ENCODE measurements at places on chromosomes 6 and 20.

- no peak for DNase-seq
Measured at GRCh38 chr6:44734886-44735629, 347.6 kb downstream of the CDC5L start.

DNA sequence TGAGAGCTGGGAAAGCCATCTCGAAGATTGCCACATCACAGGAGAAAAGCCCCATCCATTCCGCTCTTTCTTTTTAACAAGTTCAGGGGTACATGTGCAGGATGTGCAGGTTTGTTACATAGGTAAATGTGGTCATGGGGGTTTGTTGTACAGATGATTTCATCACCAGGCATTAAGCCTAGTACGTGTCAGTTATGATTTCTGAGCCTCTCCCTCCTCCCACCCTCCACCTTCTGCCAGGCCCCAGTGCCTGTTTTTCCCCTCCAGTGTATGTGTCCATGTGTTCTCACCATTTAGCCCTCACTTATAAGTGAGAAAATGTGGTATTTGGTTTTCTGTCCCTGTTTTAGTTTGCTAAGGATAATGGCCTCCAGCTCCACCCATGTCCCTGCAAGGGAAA is 566.5 kb upstream of the AGPAT4 start:
- no peak for DNase-seq

DNA sequence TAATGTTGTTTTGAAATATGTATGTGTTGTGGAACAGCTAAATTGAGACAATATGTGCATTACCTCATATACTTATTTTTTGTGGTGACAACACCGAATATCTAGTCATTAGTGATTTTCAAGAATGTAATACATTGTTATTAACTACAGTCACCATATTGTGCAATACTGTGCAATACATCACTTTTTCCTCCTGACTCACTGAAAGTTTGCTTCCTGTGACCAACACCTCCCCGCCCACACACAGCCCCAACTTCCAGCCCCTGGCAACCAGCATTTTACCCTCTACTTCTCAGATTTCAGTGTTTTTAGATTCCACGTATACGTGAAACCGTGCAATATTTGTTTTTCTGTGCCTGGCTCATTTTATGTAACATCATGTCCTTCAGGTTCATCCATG is 627.9 kb downstream of the PRKN start:
- DNase-seq = no peak

DNA sequence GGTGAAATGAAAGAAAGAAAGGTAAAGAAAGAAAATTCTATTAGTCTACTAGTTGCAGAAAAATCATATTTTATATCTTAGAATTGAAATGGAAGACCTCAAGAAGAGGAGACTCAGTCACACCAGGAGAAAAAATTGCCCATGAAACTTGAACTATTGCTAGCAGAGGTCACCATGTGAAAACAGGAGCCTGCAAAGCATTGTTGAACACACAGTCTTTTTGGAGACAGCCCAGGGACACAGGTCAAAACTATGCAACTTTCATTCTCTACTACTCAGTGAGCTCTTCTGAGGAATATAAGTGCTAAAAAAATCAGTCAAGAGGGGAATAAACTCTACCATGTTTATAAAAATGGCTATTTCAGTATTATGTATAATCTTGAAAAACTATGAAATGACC is 89.8 kb upstream of the TENT5A start:
- DNase-seq = no peak

DNA sequence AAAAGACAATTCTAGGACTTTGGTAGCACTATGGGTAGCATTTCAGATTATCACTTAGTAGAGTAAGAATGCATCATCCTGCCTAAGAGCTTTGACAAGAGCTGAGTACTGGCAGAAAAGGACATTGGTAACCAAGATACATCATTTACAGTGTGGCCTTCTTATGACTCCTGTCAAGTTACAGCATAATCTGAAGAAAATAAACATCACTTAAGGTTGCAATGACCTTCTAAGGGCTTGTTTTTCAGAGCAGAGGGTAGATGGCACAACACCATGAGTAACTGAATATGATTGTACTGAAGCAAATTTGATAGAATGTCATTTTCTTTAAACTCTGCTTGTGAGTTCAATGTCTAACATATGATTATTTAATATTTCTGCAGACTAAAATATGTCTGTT is 822.6 kb downstream of the TBC1D32 start:
- no peak for DNase-seq

Measured in effector CD8-positive, alpha-beta T cell (primary cell).